ENCODE measurements at places on chromosomes 1 and 21.

DNA sequence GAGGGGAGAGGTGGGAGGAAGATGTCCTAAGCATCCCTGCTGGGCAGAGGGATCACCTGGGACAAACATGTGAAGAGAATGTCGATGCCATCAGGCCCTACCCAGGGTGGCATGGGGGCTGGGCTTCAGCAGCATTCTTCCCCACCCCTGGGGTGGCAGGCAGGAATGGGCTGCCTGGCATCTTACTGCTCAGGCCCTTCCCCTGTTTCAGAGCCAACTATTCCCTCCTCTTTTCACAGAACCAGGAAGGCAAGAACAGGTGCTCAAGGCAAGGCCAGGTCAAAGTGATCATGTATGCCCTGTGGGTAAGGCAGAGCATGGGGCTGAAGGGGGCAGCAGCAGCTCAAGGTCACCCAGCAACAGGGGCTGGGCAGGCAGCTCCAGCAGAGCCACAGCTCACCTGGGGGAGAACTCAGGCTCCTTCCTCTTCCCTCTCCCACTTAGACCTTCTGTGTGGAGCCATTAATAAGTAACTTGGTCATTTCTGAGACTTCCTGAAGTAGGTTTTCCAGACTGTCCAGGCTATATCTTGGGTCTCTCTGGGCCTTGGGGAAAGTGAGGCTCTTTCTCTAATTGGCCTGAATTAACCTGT, 56.4 kb downstream of the ELK4 start:
- no peak for DNase-seq

- no peak for DNase-seq
Measured at GRCh38 chr1:16442265-16442664, 1.7 kb downstream of the NECAP2 start.

- DNase-seq, result no peak
Measured at GRCh38 chr1:20496241-20496661, 10.2 kb upstream of the CAMK2N1 start.

DNA sequence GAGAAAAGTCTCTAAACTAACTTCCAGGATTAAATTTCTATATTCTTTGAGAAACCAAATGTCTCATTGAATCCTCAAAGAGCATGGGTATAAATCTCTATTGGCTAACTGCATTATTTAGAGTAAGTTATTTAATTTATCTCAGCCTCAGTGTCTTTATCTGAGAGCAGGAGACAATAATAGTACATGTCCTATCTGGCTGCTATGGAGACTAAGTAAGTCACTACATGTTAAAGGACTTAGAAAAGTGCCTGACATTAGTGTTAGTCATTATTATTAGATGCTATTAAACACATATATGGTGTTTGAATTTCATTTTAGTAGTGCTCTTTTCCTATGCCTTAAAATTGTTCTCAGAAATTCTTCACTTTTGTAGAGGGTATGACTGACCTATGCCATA, 505.2 kb downstream of the NEGR1 start:
- DNase-seq, result no peak

DNA sequence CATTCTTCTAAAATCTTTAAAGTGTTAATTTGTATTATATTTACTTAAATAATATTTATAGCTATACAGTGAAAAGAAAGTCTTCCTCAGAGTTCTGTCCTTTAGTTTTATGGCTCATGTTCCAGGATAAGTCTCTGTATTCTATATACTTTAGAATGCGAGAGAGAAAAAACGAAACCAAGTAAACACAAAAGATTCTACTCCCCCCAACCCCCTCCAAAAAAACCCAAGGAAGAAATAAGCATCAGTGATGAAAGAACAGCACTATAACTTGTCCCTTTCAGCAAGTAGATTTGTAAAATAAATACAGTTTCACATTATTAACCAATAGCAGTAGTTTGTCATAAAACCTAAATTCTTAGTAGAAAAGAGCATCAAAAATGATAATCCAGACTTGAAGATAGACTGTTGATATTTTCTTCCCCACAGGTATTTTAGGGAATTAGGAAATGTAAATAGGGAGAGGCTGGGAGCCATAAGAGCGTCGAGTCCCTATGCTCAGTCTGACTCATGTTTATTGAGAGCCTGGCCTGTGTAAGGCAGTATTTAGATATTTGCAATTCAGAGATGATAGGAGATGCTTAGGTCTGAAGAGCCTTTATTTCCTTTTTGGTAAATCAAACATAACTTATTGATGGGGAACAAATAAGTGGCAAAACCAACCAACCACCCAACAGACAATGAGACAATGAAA, 35.5 kb downstream of the CDC14A start:
- no peak for DNase-seq

GRCh38 chr1:11174261-11174942, 14.8 kb upstream of the ANGPTL7 start:
- no peak for DNase-seq
